ENCODE measurements at places on chromosomes 3 and 15. TPM values are rescaled to one million over a fixed set of nuclear protein-coding genes. Genes with fewer than 3 reads are reported as not detected.

DNA sequence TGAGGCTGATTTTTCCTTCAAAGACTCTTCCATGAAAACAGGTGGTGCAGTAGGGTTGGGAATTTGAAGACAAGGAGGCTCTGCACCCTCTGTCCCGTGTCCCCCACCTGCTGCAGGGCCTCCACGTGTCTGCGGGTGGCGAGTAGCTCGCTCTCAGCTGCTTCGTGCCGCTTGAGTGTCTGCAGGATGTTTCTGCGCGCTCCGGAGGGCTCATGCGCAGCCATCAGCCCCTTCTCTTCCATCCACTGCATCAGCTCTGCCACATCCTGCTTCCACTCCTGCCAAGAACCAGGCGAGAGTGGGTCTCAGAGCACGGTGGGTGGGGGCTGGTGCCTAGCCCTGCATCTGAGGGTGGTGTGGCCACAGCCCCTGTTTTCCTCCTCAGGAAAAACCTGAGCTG lies 17.8 kb downstream of the SPTBN5 start:
- no peak for DNase-seq

DNA sequence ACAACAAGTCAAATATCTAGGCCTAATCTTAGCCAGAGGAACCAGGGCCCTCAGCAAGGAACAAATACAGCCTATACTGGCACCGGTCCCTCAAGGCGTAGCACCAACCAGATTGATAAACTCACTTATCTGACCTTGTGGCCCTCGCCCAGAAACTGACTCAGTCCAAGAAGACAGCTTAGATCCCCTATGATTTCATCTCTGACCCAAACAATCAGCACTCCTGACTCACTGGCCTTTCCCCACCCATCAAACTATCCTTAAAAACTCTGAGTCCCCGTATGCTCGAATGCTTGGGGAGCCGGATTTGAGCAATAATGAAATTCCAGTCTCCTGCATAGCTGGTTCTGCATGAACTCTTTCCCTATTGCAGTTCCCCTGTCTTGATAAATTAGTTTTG lies 1.6 kb upstream of the SORD start:
- DNase-seq: no peak

DNA sequence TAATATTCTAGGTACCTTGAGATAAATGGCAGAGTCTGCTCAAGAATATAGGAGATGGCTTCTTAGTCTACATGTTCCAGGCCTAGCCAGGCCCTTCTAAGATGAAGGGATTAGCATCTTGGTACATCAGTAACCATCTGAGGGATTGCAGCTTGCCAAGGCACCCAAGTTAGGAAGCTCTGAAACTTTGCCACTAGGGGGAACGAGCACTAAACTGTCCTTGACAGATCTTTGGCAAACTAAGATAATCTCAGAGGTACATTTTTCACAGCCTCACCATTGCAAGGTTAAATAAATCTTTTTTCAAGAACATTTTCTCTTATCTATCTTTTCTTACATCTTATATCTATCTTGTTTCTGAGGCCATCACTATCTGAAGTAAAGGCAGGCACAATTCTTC lies 351.2 kb downstream of the RAP2B start:
- peak; percentile 9 for DNase-seq

DNA sequence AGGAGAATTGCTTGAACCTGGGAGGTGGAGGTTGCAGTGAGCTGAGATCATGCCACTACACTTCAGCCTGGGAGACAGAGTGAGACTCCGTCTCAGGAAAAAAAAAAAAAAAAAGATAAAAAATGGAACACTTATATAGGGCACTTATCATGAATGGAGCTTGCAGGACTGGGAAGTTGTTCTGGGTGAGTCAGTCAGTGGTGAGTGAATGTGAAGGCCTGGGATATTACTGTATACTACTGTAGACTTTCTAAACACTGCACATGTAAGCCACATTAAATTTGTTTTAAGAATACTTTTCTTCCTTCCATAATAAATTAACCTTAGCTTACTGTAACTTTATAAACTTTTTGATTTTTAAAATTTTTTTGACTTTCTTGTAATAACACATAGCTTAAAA lies 59.8 kb downstream of the SFMBT1 start:
- DNase-seq: no peak

GOLGA8J gene
- not detected for total RNA-seq

GRCh38 chr3:29693863-29694262 lies 413.0 kb downstream of the RBMS3 start:
- peak; percentile 78 for DNase-seq

- DNase-seq: no peak
Measured at GRCh38 chr3:122975924-122976293, 51.7 kb downstream of the SEMA5B start.

PRRT3 gene
- 3.4 TPM for total RNA-seq

- peak; percentile 45 for DNase-seq
Measured at GRCh38 chr3:63724987-63725386, 72.5 kb downstream of the SNTN start.

DNA sequence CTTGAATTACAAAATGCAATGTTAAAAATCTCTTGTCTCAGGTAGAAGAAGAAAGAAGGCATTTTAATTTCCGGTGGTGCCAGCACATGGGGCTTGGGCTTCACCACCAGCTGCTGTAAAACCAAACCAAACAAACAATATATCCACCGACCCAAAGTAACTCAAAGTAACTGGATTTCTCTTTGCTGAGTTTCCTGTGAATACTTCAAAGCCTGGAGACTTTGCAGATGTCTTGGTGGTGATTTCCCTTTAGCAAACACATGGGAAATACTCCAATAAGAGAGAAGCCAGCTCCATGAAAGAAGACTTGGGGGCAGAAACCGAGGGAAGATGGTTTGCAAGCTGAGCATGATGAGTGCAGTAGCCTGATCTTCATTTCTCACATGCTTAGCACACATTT lies 62.6 kb downstream of the EIF4E3 start:
- no peak for DNase-seq

GRCh38 chr15:75827691-75828090 lies 15.6 kb upstream of the UBE2Q2 start:
- DNase-seq: no peak

DPPA4 gene
- 0.04 TPM for total RNA-seq

- no peak for DNase-seq
Measured at GRCh38 chr15:71575474-71576045, 234.8 kb upstream of the NR2E3 start.

IGSF11 gene
- total RNA-seq: 0.18 TPM

TXNRD3 gene
- total RNA-seq: 11.6 TPM

CMTM8 gene
- 2.5 TPM for total RNA-seq

DNA sequence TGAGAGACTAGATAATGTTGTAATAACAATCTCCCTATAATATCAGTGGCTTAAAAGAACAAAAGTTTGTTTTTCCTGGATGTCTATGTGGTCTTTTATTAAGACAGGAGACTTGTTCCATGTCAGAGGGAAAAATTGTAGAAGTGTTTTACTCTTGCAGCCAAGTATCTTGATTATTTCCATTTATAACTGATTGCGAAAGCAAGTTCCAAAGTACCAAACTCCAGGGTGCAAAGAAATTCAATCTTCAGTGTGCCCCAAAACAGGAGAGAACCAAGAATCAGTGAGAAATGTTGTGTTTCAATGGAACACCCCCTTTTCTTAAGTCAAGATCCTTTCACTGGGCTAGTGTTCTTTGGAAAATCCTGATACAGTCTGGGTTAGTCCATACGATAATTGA lies 624.4 kb upstream of the BCHE start:
- DNase-seq: no peak

GRCh38 chr3:194285850-194286197 lies 65.3 kb downstream of the CPN2 start:
- no peak for DNase-seq

DNA sequence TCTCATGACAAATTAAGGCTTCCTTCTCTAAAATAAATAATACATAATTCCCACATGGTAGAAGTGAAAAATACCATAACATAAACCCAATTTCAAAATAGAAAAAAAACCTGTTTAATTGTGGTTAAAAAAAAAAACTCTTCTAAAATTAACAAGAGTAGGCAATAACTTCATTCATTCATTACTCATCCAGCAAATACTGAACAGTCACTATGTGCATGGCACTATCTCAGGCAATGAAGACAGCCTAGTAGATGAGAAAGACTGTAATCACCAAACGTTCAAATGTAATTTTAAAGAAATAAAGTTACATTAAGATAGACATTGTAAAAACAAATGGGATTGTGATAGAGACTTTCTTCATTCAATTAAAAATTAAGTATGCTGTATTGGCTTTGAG lies 43.4 kb downstream of the TFDP2 start:
- no peak for DNase-seq

DNA sequence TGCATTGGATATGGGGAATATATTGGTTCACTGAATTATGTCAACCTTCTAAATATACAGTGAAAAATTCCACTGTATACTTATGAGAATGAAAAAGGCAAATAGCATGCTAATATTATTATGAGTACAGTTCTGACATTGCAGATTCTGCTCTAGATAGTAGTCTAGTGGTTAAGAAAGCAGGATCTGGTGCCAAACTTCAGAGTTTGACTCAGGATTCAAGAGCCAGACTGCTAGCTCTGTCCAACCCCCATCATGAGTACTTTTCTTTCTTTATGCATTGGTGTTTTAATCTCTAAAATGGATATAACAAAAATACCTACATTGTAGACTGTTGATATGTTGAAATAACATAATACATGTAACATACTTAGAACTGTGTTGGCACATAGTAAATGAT lies 57.3 kb upstream of the PLSCR4 start:
- DNase-seq: peak; percentile 44

GRCh38 chr3:46538803-46539442 lies 27.2 kb downstream of the LRRC2 start:
- DNase-seq: no peak

DNA sequence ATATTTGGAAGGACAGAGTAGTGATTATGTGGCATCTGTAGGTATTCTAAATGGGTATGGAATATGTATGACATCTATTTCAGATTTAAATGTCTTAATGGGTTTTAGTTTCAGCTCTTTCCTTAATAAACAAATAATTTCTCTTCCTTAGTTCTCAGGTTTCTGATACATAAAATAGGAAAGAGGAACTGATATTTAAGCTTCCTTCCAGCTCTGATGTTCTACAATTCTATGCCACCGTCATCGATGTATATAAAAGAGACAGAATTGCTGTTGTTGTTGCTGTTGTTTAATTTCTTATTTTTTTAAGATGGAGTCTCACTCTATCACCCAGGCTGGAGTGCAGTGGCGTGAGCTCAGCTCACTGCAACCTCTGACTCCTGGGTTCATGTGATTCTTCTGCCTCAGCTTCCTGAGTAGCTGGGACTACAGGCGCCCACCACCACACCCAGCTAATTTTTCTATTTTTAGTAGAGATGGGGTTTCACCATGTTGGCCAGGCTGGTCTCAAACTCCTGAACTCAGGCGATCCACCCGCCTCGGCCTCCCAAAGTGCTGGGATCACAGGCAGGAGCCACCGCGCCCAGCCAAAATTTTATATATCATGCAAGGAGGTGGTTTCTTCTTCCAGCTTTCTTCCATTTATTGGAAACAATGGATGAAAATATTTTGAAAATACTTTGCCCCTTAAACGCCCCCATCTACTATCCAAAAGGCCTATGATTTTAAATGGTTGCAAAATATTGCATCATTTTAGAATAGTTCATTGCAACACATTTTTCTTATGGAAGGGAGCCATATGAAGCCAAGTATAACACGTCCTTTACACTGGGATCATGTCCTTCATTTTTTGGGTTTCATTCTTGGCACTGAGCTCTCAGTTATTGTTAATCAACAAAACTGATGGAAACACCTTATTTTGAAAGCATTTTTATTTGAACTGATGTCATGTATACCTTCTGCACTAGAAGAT lies 13.9 kb upstream of the C15orf61 start:
- DNase-seq: no peak

LRRC57 gene
- 6.3 TPM for total RNA-seq

- DNase-seq: no peak
Measured at GRCh38 chr3:197373096-197373495, 74.7 kb upstream of the DLG1 start.

DNA sequence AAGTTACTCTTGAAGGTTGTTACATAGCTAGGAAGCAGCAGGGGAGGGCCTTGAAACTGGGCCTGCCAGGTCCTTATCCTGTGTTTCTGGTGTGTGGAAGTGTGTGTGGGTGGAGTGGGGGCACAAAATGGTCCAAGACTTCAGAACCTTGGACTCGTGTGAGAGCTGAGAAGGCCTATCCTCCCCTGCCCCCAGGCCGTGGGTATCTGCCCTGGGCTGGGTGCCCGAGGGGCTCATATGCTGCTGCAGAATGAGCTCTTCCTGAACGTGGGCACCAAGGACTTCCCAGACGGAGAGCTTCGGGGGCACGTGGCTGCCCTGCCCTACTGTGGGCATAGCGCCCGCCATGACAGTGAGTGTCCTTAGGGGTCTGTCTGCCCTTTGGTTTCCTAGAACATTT lies 4.5 kb downstream of the CHRD start:
- no peak for DNase-seq

- no peak for DNase-seq
Measured at GRCh38 chr15:62868507-62868906, 174.0 kb upstream of the TPM1 start.

GRCh38 chr3:16893618-16894200 lies 9.0 kb downstream of the PLCL2 start:
- no peak for DNase-seq

DNA sequence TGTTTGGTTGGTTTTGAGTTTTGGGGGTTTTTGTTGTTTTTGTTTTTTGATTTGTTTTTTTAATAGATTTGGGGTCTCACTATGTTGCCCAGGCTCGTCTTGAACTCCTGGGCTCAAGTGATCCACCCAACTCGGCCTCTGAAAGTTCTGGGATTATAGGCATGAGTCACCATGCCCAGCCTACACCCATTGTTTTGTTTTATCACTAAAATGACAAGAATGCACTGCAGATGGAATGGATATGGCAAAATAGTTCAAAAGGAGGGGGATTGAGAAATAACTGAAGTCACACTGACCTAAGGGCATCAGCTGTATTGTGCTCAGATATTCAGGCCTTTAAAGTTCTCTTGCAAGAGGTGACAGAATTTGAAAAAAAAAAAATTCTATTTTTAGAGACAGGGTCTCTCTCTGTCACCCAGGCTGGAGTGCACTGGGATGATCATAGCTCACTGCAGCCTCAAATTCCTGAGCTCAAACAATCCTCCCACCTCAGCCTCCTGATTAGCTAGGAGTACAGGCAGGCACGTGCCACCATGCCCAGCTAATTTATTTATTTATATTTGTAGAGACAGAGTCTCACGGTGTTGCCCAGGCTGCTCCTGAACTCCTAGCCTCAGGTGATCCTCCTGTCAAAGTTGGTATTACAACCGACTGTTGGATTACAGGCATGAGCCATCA lies 4.4 kb upstream of the RASA2 start:
- DNase-seq: peak; percentile 67
